ENCODE measurements at places on chromosomes 3 and 15.

- no peak for DNase-seq
Measured at GRCh38 chr3:129045675-129046036, 14.9 kb upstream of the GP9 start.

DNA sequence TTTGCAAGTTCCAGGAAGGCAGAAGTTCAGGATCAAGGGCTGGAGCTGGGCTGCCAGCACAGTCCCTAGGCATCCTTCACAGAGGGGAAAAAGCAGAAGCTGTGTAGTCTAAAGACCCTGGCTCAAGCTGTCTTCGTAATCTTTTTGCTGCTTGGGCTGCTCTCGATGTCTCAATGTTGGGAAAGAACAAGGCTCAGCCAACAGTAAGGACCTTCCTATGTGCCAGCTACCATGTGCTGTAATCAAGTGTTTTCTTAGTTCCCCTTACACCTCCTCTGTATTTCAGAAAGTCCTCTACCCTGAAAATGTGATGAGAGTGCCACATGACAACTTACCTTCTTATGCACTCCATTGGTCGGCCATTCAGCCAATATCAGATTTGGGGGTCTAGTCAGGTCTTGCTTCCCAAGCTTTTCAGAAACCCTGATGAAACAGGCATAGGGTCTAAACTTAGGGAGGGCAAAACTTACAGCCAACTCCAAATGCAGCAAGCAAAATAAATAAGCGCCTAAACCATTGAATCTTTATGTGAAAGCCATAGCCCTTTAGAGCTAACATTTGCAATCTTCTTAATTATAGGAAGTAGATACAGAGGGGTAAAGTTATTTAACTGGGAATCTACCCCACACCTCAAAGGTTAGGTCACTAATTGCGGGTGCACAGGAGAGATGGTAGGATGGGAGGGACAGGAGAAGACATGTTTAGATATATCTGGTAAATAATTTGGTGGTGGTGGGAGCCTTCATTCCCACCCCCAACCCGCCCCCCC, 1.2 kb upstream of the EDEM1 start:
- no peak for DNase-seq

- DNase-seq = no peak
Measured at GRCh38 chr15:27210176-27210575, 239.2 kb downstream of the GABRG3 start.

DNA sequence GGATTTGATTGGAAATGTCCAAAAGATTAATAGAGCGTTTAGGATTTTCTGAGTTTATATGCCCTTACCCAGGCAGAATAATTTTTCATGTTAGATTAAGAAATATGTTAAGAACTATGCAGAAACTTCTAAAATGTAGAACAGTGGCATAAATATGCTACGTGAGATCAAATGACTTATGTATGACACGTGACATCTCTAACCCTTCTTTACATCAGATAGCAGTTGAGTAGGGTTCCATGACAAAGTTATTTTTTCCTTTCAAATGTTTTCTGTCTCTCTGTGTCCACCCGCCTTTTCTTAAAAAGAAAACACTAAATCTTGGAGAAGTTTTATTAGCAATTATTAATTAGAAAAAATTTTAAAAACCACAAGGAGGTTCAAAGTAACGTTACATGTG, 8.6 kb upstream of the TFG start:
- DNase-seq = no peak

DNA sequence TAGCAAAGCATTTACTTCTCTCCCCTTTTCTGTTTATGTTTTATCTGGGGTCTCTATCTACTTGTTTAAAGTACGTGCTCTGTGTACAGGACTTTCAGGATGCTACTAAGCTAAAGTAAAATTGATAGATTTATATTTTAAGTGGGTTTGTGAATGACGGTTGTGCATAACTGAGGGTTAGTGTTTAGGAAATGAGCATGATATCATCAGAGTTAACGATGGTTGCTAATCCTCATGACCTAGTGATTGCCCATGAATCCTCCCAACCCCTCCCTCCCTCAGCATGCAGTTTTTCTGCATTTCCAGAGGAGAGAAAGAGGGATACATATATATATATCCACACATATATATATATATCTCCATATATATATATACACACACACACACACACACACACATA, 957.2 kb downstream of the TUSC7 start:
- DNase-seq = no peak

- no peak for DNase-seq
Measured at GRCh38 chr3:63400246-63400860, 122.2 kb downstream of the SYNPR start.

DNA sequence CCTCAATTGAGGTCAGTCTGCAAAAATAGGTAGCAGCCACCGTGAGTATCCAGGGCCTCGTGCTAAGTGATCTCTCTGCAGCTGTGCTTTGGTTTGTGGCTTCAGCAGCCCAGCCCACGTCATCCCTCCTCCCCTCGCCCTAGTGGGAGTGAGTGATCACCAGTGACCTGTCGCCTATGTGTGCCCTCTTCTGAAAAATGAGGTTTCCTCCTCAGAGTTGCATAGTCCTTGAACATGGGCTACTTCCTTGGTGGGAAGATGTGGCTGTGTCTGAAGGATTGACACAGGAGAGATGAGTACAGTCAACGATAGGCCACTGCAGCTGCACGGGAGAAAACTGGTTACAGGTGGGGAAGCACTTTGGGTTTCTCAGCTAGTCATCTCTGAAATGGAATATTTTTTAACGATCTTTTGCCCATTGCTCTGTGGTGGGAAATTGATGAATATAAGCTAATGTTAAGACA, 144.8 kb upstream of the BHLHE40 start:
- no peak for DNase-seq

- no peak for DNase-seq
Measured at GRCh38 chr3:66144568-66145407, 76.0 kb upstream of the SLC25A26 start.

DNA sequence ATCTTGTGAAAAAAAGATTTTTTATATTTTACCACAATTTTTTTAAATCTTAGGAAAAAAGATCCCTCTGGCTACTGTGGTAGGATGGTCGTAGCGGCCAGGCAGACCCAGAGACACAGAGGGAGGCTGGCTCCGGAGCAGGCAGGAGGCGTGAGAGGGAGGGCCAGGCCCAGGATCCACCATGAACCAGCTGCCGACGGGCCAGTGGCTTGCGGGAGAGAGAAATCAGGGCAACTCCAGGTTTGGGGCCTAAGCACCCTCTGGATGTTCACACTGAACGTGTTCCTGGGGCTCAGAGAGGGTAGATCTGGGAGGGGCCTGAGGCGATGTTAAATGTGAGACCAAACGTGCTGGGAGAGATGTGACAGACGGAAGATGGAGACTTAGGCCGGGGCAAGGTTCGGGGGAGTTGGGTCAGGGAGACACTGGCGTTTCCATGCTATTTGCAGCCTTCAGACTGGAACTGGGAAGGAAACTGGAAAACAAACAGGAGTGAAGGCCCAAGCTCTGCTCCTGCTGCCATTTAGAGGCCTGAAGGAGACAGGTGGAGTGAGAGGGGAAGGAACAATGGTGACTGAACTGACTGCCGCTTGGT, 1.6 kb upstream of the VILL start:
- DNase-seq = no peak

- DNase-seq = no peak
Measured at GRCh38 chr3:185070491-185071286, 82.2 kb downstream of the C3orf70 start.

- DNase-seq = no peak
Measured at GRCh38 chr15:81955382-81956062, 90.3 kb downstream of the MEX3B start.

DNA sequence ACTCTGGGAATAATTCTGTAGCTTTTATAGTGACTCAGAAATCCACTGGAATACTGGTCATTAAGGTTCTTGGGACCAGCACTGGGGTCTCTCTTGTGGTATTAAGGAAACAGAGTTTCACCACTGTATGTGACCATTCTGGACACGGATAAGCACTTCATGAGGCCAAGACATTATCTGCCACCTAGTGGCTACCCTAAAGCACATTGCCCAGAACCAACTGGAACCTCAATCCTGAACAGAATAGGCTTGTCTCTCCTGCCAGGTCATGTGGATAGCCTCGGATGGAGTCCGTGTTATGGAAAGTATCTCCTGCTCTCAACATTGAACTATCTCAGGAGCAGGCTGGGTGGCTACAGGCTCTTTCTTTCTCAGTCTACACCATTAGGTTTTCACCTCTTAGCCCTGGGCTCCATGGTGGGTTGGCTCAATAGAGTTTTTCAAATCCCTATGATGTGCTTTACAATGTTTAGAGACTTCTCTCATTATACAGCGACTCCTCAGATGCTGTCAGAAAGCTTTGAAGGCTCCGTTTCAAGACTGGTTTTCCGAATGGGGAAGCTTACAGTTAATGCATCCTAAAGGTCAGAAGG, 167.6 kb upstream of the ST8SIA2 start:
- peak; percentile 14 for DNase-seq

DNA sequence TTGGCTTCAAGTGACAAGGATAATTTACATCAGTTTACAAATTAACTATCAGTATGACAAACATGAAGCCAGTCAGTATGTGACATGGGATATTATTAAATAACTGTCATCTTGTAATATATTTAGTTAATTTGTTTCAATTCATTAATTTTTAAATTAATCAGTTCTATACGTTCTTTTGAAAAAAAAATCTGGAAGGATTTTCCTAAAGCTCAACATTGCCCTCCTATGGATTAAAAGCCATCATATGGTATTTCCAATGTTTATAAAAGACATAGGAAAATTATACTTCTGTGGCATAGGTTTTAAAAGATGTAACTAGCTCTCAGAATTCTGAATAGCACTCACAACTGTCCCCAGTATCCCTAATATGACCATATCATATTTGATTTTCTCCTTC, 134.4 kb downstream of the PLOD2 start:
- no peak for DNase-seq

- no peak for DNase-seq
Measured at GRCh38 chr3:58659051-58659675, 7.4 kb downstream of the FAM3D start.

DNA sequence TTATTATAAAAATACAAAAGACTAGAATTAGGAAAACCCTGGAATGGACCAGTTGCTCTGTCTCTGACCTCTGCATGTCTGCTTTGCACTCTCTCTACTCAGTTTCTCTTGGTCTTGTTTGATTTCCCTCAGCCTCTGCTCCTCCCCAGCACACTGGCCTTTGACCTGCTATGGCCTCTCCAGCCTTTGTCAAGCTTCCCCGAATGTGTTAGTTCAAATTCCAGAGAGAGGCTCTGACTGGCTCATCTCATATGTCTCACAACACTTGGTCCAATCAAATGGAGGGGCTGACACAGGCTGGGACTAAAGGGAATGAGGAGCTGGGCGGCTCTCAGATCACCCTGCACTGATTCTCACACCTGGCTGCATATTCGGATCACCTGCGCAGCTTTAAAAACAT, 52.4 kb upstream of the CMTM8 start:
- no peak for DNase-seq

- no peak for DNase-seq
Measured at GRCh38 chr3:14520149-14520548, 20.0 kb downstream of the GRIP2 start.

- DNase-seq = no peak
Measured at GRCh38 chr15:55630858-55631257, 42.7 kb upstream of the PYGO1 start.

DNA sequence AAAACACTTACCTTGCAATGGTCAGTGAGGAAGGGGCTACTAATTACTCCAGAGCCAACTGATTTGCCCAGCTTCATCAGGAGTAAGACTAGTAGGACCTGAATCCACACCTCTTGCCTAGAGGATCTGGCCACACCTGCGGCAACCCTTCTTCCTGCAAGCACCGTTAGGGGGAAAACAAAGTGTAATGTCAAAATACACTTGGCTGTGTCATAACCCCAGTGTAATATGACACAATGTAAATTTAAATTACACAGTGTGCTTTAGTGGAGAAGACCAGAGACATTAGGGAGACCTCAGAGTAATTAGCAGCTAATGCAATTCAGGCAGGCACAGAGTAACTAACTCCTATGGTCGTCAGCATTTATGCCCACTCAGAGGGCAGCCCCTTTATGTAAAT, 308.5 kb upstream of the ARRDC4 start:
- DNase-seq = no peak

DNA sequence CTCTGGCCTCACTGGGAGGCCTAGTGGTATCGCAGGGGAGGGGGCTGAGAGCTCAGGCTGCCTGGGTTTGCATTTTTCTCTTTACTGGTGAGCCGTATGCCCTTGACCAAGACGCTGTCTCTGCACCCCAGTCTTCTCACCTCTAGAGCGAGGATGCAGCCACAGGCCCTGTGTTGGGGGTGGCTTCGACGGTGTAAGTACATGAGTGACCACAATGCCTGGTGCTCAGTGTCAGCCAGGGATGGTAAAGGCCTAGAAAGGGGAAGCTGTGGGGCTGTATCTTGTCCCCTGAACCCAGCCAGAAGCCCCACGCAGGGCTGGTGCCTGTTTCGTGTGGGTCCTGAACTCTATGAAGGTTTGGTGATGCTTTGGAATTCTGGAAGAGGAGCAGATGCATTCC, 19.8 kb downstream of the SYNM start:
- no peak for DNase-seq

- DNase-seq = peak; percentile 72
Measured at GRCh38 chr3:5275529-5275928, 88.0 kb downstream of the EDEM1 start.

- no peak for DNase-seq
Measured at GRCh38 chr3:182490596-182491491, 302.5 kb upstream of the ATP11B start.

Measured in AG09309 (cell line).